Epithelial cell of esophagus (primary cell): ENCODE measurements at places on chromosomes 5 and 9.

GRCh38 chr9:117917873-117918272, 213.7 kb downstream of the TLR4 start:
- DNase-seq = peak; percentile 27

DNA sequence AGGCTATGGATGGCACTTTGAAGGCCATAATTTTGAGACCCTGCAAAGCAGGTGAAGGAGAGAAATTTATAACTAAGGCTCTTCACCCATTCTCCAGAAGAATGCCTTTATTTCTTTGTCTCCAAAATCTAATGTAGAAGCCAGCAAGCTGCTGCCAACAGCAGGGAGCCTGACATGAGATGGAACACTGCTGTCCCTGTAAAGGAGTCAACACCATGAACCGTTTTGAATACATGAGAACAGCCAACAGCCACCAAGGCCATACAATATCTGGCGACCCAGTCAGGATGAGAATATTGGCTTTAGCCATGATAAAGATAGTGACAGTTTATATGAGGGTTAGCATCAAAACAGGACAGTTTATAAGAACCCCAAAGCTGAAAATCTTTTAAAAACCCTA, 121.2 kb upstream of the LIFR start:
- no peak for DNase-seq

- peak; percentile 84 for DNase-seq
These were observed 31.5 kb upstream of the ADRB2 start for GRCh38 chr5:148794729-148795561.

- DNase-seq = peak; percentile 96
These were observed 45.1 kb upstream of the UGCG start for GRCh38 chr9:111851553-111851952.

GRCh38 chr9:9182431-9182830, 1382.9 kb upstream of the DMAC1 start:
- no peak for DNase-seq

GRCh38 chr9:76873821-76874220, 32.1 kb downstream of the PRUNE2 start:
- DNase-seq = no peak

DNA sequence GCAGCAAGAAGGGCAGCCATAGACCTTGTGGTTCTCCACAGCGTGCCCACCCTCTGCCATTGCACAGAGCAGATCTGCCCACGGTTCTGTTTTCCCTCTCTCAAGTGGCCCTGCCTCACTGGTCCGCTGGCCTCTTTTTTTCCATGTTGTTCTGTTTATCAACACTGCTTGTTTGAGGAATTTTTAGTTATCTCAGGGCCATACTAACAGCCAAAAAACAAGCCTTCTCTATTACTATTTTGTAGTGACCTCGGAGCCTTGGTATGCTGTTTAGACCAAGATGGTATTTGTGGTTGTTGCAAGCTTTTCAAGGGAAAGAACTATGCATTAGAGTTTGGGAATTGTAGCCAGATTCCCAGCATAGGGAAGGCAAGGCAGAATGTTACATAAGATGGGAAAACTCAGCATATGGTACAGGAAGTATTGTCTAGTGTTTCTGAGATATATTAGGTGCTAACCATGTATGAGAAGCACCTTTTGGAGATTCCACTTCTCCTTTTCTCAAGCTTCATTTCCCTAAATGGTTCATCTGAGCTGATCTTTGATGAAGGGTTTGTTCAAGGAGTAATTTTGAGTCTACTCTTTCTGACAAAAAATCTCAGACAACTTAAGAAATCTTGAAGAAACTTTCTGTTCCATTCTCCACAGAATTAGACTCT, 54.3 kb downstream of the NUP214 start:
- peak; percentile 30 for DNase-seq

DNA sequence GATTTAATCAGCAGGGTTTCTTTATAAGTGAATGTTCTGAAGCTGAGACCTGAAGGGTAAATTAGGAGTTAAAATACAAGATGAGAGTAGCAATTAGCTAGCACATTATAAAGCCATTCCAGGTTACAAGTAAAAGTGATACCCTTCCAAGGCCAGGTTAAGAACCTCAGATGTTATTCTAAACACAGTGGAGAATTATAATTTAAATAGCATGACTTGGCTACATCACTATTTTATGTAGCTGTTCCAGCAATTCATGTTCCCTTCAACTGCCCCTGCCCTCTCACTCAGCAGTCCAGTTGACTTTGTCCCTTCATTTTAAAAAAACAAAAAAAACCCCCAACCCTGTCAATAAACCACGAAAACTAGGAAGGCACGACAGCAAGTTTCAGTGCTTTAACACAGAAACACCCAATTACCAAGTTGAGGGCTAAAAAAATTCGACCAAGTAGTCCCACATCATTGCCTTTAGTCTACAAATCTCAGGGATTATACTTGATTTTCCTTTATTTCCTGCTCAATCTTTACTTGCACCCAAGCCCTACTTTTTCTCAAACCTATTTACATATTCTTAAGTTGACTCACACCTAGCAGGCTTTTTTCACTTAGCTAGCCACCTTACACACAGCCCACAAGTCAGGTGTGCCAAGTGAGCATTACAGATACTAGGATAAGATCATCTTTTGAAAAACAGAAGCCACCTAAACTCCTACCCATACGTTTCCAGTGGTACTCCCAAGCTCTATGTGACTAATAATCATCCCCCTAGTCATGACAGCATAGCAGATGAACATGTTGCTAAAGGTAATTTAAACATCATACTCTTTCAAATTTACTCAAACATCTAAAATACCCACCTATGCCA, 3.4 kb downstream of the RPL37 start:
- DNase-seq = peak; percentile 53
